ENCODE measurements at places on chromosomes 11 and 22.

GRCh38 chr22:41939981-41940831 lies 6.7 kb downstream of the CENPM start:
- DNase-seq: peak; percentile 87

DNA sequence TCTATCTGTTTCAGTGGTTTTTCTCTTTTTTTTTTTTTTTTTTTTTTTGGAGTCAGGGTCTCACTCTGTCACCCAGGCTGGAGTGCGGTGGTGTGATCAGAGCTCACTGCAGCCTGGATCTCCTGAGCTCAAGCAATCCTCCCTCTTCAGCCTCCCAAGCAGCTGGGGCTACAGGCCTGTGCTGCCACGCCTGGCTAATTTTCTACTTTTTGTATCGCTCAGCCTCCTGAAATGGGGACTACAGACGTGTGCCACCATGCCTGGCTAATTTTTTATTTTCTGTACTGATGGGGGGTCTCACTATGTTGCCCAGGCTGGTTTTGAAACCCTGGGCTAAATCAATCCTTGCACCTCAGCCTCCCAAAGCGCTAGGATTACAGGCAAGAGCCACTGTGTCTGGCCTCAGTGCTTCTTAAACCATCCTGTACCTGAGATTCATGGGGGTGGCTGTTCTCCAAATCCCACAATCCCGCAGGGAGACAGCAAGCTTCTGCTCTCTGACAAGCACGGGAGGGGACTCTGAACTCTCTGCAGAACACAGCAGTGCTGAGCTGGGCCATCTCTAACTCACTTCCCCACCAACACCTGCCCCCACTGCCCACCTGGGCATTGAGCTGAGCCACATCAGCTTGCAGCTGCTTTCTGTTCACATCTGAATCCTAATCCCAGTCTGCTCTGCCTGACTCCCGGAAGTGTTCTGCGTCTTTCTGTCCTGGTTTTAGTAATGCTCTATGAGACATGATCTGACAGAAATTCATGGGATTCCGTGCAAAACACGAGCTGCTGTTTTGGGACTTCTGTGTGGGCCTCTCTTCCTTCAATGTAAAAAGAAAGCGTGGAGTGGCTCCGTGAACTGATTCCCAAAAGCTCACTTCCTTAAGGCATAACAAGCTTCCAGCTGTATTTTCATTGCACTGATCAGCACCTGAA lies 400.0 kb downstream of the LARGE1 start:
- no peak for DNase-seq

GRCh38 chr22:38312261-38312800 lies 4.9 kb downstream of the CSNK1E start:
- no peak for DNase-seq

- DNase-seq: no peak
These were observed 20.0 kb downstream of the TRMU start for GRCh38 chr22:46355369-46355995.

- DNase-seq: no peak
These were observed 64.1 kb downstream of the WNT7B start for GRCh38 chr22:45912910-45913309.

- no peak for DNase-seq
These were observed 92.5 kb downstream of the WNT7B start for GRCh38 chr22:45884201-45885062.

DNA sequence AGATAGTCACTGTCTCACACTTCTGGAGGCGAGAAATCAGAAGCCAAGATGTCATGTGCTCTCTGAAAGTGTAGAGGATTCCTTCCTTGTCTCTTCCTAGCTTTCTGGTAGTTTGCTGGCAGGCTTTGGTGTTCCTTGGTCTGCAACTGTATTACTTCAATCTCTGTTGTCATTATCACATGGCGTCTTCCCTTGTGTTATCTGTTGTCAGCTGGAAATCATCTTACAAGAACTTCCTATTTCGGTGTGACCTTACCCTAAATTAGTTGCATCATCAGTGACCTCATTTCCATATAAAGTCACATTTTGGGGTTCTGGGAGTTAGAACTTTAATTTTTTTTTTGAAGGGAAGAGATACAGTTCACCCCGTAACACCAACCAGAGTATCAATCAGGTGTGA lies 3.3 kb upstream of the LIN7C start:
- DNase-seq: no peak

- no peak for DNase-seq
These were observed 27.8 kb upstream of the CCDC134 start for GRCh38 chr22:41772645-41773044.

DNA sequence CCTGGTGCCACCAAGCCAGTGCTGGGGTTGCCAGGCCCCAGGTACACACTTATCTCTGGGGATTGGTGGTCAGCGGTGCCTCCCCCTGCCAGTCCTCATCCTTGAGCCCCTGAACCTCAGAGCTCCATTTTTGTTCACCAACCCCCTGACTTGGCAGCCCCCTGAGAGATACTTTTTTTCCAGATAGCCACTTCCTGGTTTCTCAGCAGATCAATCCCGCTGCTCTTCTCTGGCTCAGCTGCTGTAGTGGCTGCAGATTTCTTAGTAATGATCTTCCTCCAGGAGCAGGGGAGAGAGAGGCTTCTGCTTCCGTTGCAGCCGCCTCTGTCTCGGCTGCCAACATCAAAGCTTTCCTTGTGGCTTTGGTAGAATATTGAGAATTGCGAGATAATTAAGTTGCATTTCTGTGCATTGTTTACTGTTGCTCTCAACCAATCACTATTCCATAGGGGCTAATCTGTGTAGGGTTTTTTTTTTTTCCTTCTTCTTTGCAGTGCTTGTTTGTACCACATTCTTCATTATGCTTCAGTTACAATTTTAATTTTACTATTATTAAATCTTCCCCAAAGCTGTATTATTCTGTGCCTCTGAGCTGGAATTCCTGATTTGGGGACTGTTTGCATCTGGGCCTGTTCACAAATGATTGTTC lies 92.1 kb downstream of the PKNOX2 start:
- no peak for DNase-seq
